ENCODE measurements at places on chromosomes 5 and 9.
A peak's percentile ranks its signal among the peaks of the same experiment; 100 is the strongest.

- no peak for DNase-seq
Measured at GRCh38 chr5:168261227-168261571, 30.2 kb upstream of the WWC1 start.

DNA sequence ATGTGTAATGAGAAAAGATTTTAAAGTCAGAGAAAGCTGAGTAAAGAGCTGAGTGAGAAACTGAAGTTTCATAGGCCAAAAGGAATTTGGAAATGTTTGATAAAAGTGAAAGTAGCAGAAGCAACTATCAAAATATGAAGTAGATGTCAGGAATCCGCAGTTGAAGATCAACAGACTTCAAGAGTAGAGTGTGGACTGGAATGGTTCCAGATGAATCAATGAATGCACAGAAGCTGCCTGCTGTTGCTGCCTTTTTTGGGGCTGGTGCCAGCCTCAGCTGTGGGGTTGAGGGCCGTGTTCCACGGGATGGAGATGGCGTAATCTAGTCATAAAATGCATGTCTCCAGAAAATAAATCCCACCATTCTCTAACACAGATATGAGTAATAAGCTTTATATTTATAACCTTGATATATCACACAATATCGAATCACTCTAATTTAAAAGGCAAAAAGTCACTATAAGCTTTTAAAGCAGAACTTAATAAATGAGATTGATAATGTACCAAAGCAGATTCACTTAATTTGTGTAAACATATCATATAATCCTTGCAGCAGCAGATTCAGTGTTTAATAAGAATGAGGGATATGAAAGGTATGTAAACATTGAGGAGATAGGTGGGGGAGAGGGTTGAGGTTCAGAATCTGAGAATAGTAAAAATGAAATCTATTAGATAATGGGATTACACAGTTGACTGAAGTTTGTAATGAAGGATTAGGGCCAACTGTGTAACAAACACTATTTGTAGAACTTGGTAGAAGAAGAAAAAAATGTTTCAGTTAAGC is 652.3 kb upstream of the FTMT start:
- DNase-seq = no peak

GRCh38 chr5:122730037-122730436 is 44.8 kb upstream of the SNX2 start:
- DNase-seq = no peak

GRCh38 chr5:91178461-91178860 is 204.7 kb downstream of the ARRDC3 start:
- no peak for DNase-seq

DNA sequence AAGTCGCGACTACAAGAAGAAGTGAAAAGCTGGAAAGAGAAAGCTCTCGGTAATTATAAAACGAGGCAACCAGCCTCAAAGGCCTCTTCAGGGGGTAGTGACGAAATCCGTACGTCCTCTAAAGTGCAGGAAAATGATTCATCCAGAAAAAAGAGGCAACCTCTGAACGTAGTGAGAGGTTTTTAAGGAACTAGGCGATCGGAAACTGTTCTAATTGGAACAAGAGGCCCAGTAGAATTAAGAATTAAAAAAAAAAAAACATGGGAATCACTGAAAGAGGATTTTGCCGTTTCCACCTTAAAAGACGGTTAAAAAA is 1.0 kb downstream of the CSNK1A1 start:
- no peak for DNase-seq

DNA sequence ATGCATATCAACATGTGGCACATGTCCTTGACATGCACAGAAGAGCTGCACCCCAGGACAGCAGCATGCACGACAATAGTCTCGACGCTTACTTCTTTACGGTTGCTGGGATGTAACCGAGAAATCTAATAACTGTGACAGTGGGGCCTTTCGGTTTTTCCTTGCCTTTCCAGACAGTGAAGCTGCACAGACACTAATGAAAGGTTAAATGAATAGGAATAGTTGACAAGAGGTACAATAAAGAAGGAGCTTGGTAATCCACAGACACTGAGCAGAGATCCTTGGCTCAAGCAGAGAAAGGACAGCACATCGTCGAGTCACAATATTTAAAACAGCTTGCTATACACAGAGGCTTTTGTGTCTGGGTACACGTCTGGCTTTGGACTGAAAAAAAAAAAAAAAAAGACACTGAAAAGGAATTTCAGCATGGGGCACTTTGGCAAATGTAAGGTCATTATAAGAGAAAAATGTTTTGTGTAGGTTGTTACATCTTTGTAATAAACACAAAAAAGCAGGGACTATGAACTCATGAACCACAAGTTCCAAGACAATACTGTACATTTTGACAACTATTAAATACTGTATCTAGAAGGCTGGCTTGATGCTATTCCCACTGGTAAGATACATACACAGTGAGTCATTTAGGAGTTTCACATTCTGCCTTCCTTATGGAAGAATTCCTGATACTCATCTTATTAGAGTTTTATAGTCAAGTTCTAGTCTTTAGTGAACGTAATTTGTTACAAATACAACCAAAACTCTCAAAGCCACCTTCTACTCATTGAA is 5.6 kb downstream of the BNC2 start:
- no peak for DNase-seq

DNA sequence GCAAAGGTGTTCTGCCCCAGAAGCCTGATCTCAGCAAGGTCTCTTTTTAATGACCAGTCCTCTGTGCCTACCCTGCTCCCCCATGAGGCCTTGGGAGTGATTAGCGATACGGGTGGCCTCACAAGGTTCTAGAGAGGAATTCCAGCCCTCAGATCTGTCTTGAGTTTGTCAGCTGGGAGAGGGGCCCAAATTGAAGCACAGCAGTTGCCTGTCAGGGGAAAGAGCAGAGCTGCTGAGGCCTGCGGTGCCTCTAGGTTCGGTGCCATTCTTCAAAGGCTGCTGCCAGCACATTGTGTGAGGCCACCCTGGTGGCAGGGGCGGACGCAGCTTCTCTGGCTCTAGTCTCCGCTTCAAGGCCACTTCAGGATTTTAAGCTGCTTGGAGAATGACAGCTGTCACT is 85.7 kb upstream of the GRIA1 start:
- no peak for DNase-seq

GRCh38 chr5:55899344-55899743 is 48.2 kb downstream of the IL31RA start:
- DNase-seq = no peak

- no peak for DNase-seq
Measured at GRCh38 chr5:154059039-154059430, 20.3 kb downstream of the MFAP3 start.

DNA sequence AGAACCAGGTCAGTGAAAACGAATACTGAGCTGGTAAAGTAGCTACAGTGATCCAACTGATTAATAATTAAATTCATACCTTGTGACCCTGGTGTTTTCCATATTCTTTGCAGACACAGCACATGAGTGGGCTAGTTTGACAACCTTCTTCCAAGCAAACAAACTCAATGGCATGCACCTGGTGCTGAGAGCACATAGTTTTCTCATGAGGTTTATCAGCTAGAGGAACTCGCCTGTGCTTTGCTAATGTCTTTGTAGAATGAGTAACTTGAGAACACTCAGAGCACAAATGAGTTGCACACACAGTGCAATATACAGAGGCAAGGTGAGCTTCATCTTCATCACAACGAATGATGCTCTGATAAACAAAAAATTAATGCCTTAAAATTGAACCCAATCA is 12.6 kb downstream of the TRIM23 start:
- DNase-seq = no peak

DNA sequence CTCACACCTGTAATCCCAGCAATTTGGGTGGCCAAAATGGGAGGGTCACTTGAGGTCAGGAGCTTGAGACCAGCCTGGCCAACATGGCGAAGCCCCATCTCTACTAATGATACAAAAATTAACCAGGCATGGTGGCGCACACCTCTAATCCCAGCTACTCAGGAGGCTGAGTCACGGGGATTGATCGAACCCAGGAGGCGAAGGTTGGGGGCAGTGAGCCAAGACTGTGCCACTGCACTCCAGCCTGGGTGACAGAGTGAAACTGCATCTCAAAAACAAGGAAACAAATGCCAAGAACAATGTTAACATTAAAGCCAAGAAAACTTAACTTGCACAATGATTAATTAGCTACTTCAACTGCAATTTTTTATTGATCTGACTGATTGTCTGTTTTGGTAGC is 202.6 kb downstream of the ARRDC3 start:
- no peak for DNase-seq

- no peak for DNase-seq
Measured at GRCh38 chr9:89564346-89564878, 40.4 kb upstream of the GADD45G start.

DNA sequence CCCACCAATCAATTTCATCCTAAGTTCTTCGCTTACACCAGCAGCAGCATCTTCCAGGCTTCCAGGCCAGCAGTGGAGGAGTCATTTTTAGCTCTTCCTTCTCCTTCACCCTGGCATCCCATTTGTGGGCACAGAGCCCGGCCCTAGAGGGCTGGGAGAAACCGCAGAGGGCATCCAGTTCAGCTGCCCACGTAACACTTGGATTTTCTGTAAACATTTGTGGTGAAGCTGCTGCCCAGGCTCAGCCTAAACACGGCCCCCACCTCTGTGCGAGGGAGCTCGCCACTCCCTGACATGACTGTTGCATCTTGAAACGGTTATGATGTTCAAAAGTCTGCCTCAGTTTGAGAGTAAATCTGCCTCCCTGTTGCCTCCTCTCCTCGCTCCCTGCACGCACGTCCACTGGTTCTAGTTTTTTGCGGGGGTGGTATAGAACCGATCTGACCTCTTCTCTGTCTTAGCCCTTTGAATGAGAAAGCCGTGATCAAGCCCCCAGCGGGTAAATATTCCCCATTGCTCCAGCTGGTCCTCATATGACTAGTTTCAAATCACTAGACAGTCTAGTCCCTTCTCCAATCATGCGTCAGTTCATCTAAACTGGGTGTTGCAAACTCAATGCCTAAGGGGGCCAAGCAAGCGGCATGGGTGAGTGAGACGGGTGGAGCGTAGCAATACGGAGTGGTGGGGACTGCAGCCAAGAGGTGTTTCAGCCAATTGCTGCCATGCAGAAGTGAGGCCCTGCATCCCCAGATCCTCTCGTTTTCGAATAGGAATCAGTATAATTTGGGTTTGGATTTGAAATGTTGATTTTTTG is 34.9 kb upstream of the N4BP3 start:
- DNase-seq = no peak

DNA sequence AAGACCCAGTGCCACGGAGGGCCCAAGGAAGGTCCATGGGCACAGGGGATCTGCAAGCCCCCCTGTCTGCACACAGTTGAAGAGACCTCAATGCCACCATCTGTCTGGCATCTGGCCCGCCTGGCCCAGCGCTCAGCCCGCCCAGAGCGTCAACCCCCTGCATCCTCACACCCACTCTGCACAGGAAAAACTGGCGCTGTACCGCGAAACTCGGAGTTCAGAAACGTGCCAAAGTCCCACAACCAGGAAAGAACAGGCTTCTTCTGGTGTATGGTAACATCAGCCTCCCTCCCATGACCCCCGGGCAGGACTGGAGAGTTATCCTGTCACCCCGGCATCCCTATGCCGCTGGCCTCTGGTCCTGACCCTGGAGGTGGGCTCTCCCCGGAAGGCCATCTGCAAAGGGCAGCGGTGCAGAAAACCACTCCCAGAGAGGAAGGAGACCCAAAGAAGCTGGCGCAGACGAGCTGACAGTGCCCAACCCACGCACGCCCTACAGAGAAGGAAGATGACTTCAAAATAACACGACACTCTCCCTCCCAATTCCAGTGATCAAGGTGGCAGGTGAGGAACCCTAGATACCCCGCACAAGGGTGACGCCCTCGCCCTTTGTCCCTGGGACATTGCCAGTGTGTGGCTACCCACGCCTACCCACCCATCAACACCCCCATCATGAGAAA is 18.9 kb downstream of the VAV2 start:
- DNase-seq = no peak

DNA sequence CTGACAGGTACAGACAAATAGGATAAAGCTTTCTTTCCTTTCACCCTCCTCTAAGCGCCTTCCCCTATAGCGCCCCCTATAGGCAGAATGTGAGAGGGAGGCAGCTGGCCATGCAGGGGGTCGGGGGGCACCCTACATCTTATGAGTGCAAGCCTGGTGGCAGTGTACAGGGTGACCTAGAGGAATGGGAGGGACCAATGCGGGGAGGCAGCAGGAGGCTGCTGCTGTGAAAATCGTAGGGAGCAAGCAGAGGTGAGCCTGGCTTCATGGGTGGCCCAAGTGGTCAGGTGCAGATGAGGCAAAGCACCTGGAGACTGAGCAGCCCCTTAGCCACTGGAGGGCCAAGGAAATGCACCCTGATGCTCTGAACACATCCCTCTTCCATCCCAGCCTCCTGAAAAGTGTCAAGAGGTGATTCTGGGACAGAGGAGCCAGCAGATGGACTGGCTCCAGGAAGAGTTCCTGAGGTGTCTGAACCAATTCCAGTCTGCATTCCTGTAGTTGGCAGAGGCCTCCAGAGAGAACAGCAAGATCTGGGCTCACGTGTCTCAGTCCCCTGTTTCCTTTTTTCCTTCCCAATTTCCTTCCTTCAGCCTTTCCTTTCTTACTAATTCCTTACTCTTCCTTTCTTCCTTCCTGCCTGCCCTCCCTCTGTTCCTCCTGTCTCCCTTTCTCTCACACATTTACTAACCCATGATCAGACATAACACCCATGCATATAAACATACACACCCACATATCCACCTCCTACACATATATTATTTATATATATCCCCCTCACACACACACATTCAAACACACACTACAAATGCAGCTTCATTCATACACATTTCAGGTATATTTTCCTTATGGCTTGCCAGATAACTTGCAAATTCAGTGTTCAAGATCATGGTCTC is 32.8 kb upstream of the GALNT10 start:
- DNase-seq = no peak

GRCh38 chr5:98341038-98342032 is 432.1 kb upstream of the RGMB start:
- no peak for DNase-seq

DNA sequence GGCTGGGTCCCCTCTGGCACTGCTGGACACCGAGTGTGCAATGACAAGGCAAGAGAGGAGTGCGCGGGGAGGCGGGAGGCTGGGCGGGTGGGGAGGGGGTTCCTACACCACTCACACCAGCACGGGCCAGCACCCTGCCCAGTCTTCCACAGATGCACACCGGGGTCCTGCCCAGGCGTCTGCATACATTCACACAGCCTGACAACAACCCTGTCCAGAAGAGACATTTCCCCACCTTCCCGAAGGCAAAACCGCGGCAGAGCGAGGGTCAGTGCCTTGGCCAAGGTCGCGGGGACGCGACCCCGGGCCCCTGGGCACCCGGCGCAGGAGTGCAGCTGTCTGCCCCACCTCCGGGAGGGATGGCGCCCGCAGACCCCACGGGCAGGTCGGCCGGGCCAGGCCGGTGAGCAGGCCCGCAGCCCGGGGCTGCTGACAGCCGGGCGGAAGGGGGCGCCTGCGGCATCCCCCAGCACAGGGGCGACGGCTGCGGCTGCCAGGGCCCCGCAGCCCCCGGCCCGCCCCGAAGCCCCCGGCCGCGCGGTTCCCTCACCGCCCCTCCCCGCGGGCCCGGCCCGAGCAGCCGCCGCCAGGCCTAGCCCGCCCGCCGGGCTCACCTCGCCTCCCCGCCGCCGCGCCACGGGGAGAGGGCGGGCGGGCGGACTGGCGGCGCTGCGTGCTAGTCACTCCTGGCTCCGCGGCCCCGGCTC is 496 bp downstream of the MAPK9 start:
- peak; percentile 54 for DNase-seq

- no peak for DNase-seq
Measured at GRCh38 chr5:107553117-107553555, 117.6 kb downstream of the EFNA5 start.

GRCh38 chr9:16029796-16030363 is 477.0 kb downstream of the CCDC171 start:
- DNase-seq = no peak
